ENCODE measurements at places on chromosomes 6 and 20.

DNA sequence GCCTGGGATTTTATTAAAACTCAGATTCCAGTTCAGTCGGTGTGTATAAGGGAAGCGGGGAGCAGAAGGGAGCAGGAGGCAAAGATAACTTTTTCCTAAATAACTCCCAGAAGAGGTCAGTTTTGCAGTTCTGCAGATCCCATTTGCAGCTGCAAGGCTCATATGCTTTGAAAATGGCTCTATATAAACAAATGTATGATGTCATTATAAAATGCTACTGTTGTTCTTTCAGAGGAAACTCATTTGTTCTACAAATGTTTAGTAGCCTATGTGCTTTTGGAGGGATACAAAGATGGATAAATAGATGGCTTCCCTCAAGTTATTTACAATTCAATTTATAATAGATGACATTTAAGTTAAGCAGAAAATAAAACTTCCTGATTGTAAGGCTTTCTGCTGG, 29.2 kb upstream of the DSP start:
- no peak for DNase-seq

GRCh38 chr6:24960991-24961475, 25.3 kb upstream of the RIPOR2 start:
- DNase-seq, result peak; percentile 21

DNA sequence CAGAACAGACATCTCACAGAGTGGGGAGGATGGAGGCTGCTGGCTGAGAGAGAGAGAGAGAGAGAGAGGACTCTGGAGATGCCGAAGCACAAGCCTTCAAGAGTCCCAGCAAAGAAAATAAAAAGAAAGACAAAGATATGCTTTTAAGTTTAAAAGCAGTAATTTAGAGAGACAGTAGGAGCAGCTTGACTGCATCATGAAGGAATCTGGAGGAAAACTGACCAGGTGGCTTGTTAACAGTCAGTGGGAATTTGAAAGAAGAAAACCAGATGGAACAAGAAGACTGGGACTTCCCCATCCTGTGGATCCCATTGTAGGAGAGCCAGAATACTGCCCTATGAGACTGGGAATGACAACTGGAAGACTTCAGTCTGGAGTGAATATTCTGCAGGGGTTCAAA, 46.3 kb upstream of the PLN start:
- no peak for DNase-seq

- no peak for DNase-seq
These were observed 159.3 kb downstream of the KIF6 start for GRCh38 chr6:39565956-39566355.

DNA sequence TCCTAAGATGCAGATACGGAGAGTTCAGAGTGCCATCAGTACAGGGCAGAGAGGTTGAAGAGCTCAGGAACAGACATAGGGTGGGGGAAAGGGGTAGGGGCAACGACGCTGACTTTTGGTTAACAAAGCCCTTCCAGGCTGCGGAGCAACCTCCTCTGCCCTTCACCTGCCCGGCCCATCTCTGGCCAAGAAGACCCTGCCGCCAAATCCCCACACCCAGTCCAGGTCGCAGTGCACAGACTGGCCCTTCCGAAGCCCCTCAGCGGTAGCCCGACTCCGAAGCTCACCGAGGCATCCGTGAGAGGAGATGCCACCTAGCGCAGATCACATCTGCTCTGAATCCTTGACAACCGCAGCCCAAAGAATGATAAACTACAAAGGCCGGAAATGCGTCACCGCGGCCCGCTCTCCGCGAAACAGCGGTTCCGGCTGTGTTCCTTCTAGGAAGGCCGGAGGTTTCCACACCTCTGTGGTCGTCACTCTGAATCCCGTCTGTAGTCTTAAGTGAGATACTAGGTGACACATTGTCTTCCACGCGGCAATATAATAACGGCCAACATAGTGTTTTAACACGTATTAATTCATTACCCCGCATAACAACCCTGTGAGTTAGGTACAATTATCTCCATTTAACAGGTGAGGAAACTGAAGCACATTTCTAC, at the start of gene ZSCAN23:
TSS of gene ZSCAN23 (minus strand) at position 380 of the 662 bp plus-strand sequence. CDS start 7,225 bp downstream, outside the sequence.
- DNase-seq, result peak; percentile 85

GRCh38 chr6:117653949-117654348, 21.3 kb upstream of the NUS1 start:
- DNase-seq, result no peak

DNA sequence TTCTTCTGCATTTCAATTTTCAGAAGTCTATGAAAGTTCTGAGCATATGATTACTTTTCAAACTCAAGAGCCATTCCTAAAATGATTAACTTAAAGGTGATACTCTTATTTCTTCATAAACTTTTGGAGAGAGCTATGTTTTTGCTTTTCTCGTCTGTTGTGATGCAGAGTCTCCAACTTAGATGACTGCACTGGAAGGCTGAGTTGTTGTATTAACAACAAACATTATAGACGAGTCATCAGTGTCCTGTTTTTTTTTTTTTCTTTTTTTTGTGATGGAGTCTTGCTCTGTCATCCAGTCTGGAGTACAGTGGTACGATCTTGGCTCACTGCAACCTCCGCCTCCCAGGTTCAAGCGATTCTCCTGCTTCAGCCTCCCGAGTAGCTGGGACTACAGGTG, 101.9 kb downstream of the CD109 start:
- no peak for DNase-seq

DNA sequence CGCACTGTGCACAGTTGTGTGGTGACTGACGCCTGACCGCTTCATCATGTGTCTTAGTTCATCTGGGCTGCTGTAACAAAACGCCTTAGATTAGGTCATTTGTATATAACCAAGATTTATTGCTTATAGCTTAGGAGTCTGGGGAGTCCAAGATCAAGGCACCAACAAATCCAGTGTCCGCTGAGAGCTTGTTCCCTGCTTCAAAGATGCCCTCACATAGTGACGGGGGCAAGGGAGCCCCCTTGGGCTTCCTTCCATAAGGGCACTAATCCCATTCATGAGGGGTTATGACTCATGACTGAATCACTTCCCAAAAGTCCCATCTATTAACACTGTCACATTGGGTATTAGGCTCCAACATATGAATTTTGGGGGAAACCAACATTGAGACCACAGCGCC, 34.6 kb downstream of the CYP24A1 start:
- DNase-seq, result no peak

DNA sequence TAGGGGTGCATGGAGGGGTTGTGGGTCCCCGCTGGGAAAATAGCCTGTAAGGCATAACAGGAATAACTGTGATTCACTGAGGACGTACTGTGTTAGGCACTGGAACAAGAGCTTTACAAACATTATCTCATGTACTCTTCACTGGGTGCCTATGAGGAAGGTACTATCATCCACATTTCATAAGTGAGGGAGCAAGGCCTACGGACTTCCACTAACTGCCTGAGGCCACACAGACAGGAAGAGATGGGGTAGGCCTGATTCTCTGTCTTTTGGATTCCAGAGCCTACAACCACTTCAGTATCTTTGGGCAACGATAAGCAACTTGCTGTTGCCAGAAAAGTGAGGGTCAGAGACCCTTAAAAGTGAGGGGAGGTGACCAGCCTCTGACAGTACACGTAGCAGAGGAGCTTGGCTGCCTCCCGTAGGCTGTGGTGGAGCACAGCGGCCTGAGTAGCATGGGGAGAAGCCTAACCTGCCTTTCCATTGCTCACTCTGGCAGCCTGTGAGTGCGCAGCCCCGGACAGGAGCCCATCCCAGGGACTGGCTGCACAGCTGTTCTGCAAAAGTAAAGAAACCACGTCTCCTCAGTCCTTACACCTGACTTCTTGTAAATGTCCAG, 30.4 kb downstream of the PSMB1 start:
- no peak for DNase-seq

DNA sequence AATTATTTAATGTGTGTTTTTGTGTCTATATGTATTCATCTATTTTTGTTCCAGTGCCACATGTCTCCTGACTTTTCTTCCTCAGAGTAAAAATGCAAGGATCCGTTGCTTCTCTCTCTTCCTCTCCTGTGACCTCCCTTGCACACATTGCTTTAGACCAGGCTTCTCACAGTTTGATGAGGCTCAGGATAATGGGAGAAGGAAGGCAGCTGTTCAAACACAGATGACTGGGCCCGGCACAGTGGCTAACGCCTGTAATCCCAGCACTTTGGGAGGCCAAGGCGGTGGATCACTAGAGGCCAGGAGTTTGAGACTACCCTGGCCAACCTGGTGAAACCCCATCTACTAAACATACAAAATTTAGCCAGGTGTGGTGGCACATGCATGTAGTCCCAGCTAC, 241.9 kb downstream of the SAMD5 start:
- no peak for DNase-seq

DNA sequence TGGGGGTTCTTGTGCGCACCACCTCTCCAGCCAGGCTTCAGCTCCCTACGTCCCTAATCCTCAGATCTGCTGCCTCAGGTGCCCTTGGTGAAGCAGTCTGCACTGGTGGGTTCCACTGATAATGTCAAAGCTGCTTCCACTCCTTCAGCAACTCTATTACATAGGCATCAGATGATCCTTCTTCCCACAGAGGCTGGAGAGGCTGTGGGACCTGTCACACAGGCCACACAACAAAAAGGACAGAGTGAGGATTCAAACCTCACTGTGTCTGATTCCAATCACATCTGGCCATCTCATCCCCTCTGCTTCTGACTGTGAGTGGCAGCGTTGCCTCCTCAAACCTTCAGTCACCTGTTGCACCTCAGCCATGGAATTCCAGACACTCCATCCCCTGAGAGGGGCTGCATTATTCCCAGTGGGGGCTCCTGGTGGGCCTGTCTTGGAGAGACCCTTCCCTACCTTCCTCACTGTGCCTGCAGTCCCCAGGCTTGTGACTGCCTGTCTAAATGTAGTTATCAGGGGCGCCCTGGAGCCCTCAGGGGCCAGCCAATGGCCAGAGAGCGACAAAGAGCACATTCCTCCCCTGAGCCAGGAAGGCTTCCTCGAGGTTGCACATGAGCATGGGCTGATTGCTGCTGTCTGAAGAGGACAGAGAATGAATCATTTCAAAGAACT, 211.4 kb upstream of the ECI2 start:
- no peak for DNase-seq

GRCh38 chr6:113560908-113561307, 296.2 kb upstream of the MARCKS start:
- no peak for DNase-seq

GRCh38 chr20:49252556-49253350, 25.1 kb downstream of the ZNFX1 start:
- no peak for DNase-seq

- no peak for DNase-seq
These were observed 3.3 kb downstream of the ID1 start for GRCh38 chr20:31608251-31608945.

GRCh38 chr20:46364670-46365486, 41.5 kb downstream of the ELMO2 start:
- DNase-seq, result no peak

- no peak for DNase-seq
These were observed 54.1 kb upstream of the UBR2 start for GRCh38 chr6:42509765-42510164.

- no peak for DNase-seq
These were observed 154.1 kb upstream of the MYLIP start for GRCh38 chr6:15974817-15975216.

- DNase-seq, result no peak
These were observed 667.0 kb upstream of the MARCKS start for GRCh38 chr6:113190170-113190569.

DNA sequence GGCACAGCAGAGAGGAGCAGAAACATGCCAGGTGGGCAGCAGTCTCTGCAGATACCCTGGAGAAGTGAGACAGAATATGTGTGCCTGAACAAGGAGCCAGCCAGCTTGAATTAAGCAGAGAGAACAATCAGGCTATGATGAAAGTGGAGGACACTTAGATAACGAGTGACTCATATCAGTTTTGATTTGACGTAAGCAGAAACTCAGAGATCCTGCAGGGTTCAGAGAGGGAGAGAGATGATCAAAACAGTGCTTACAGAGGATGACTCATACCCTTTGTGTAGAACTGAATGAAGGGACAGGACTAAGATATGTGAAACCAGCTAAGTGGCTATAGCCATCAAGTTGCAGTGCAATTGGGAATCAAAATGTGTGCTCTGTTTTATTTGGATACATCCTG, 300.7 kb downstream of the TENT5A start:
- no peak for DNase-seq

DNA sequence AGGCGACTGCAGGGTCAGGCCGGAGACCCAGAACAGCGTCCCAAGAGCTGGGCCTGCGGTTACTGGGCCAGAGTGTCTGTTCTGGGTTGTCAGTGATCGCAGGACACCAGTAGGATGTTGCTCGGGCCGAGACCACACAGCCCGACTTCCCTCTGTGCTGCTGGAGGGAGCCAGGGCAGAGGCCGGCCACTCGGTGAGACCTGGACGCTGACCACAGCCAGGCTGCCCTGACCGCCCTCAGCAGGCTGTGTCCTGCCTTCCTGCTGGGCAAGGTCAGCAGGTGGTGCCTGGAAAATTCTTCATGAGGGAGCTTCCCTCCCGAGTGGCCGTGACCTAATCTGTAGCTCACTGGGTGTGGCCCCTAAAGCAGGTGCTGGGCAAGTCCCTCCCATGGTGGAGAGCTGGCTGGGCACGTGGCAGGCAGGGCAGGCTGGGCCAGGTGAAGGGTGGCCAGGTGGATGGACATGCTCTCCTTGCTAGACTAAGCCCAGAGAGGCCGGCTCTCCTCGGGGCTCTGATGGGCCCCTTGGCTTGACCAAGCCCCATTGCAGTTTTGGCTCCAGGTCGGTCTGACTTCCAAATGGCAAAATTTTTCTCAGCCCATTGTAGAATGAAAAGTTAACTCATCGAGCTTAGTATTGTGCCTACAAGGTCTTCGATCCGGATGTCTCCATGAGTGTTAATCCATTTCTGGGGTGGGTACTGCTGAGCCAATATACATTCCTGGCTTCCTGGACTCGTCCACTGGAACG, 1.9 kb downstream of the SLCO4A1 start:
- DNase-seq, result no peak

DNA sequence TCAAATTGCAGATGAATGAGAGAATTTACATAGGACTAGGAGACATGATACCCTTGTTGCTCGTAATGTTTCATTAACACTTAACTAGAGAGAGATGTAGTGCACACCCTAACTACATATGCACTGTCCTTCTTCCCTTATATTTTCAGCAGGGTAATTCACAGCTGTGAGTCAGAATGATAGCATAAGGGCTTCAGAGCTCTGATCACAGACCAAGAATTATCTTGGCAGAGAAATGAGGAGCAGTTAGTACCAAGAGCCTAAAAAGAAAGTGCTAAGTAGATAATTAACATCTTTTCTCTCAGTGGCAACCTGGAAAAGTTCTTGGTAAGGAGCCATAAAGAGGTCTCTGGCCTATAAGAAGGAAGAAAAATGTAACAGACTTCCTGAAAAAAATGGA, 35.8 kb downstream of the GRIK2 start:
- DNase-seq, result no peak

GRCh38 chr6:2783188-2783963, 18.2 kb downstream of the WRNIP1 start:
- no peak for DNase-seq

GRCh38 chr6:6840831-6841291, 252.3 kb downstream of the LY86 start:
- no peak for DNase-seq

GRCh38 chr6:37239526-37239925, 18.0 kb upstream of the TBC1D22B start:
- DNase-seq, result no peak

DNA sequence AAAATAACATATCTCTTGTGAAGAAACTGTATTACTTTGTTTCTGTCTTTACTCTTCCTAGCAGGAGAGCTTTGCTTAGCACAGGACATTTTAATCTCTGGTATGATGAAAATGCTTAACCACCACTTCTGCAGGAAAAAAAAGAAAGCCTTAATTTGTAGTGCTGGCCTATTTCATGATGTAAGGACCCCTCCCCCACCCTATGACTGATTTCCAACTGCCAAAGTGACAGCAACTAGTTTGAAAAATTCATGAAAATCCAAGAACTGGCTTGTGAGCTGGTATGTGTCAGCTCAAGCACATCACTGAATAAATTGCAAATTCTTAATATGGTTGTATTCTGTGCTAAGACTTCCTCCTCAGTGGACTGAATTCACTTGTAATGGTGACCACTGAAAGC, 125.3 kb downstream of the REV3L start:
- no peak for DNase-seq
